ENCODE measurements at places on chromosomes 5 and 9.

GRCh38 chr5:56468277-56468676 is 235.1 kb upstream of the ANKRD55 start:
- no peak for DNase-seq

DNA sequence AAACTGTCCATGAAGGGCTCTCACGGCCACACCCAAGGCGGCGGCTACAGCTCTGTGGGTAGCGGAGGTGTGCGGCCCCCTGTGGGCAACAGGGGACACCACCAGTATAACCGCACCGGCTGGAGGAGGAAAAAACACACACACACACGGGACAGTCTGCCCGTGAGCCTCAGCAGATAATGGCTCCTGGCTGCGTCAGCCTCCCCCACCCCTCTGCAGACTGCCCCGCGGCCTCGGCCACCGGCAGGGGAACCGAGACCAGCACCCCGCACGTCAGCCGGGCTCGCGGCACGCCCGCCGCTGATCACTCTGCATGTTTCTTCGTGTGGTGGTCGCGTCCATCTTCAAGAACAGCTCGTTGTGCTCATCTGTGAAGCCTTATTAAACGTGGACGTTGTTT is 41.5 kb downstream of the TENT4A start:
- DNase-seq, result no peak

DNA sequence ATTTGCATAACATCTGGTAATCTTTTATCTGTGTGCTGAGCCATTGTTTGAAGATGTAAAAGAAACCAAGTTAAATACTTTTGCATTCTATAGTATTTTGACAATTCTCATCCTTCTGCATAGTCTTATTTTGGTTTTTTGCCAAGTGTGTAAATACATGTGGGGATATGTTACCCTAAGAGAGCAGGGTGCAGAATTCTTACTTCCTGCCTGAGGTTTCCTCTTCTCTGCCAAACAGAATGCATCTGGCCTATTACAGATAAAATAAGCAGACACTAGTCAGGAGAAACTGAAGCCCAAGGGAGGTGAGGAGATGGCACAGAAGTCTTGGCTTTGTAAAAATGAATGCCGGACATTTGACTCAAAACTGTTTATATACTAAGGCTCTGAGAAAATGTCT is 462.1 kb downstream of the TMEM38B start:
- no peak for DNase-seq

GRCh38 chr5:168104350-168104749 is 187.1 kb upstream of the WWC1 start:
- no peak for DNase-seq

- no peak for DNase-seq
Observed at GRCh38 chr5:146005723-146006122, 69.3 kb downstream of the SH3RF2 start.

DNA sequence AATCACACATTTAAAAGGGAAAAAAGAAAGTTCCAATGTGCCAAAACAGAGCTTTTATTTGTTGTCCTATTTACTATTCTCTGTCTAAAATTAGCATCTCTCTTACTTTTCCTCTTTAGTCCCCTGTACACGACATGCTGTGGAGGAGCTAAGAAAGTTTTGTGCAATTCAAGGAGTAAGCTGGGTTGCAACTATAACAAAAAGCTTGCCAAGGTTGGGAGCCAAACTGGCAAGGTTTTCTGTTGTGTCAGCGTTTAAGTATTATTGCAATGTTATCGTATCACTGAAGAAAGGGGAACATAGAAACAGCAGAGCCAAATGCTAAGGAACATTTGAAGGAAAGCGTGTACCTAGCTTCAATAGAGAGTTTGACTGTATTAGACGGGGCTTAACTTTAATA is 680.8 kb downstream of the CETN3 start:
- DNase-seq, result no peak

- DNase-seq, result no peak
Observed at GRCh38 chr9:112971415-112971814, 40.6 kb downstream of the ZNF883 start.

GRCh38 chr5:7852542-7852941 is 1.6 kb upstream of the CFAP90 start:
- no peak for DNase-seq

GRCh38 chr5:173187054-173187743 is 42.9 kb downstream of the BNIP1 start:
- DNase-seq, result no peak

DNA sequence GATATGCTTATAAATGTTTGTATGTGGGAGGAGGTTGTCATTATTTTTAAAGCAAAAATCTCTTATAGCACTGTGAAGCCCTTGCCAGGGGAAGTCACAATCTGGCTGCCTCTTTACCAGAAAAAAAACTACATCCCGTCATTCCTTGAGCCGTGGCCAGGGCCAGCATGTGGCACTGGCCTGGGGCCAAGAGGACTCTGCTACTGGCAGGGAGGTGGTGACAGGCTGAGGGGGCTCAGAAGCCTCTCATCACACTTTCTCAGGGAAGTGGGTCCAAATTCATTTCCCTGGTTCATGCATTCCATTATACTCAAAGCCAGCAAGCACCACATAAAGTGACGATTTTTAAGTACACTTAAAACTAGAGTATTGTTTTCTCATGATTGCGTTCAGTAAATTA is 457.3 kb downstream of the ZNF608 start:
- DNase-seq, result no peak

GRCh38 chr5:114312658-114313057 is 49.2 kb upstream of the KCNN2 start:
- no peak for DNase-seq

DNA sequence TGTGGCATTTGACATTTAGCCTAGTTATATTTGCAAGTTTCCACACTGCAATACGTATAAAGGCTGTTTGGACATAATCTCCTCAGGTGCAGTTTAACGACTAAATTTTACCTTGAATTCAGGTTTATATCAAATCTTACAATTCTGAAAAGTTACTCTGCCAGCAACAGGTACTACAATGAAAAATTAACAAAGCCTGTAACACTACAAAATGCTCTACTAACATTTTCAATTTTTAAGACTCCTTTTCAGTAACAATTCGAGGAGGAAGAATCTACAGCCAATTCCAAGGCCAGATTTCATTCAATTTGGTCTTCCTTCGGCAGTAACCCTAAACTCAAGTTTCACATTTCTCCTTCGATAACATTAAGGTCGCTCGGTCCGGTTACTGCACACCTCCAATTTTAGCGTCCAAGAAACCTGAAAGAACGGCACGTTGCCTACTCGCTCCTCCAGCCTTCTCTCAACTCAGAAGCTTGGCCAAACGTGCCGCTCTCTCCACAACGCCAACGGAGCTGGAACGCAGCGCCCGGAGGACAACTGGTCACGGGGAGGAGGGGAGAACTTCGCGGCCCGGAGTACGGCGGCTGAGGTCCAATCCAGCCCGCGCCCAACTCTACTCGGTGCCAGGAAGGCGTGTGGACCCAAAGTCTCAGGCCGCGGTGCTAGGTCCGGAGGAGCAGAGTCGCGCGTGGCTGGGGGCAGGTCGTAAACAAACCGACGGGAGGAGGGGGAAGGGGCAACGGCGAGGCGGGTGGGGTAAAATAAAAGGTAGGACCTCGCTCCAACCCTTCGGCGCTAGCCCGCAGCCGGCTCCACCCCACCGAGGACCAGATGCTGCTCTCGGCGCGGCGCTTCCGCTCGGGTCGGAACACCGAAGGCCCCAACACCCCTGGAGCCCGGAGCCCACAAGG is 681 bp downstream of the FNIP1 start:
- DNase-seq, result peak; percentile 17

- DNase-seq, result no peak
Observed at GRCh38 chr5:90437663-90438062, 28.1 kb upstream of the CETN3 start.

GRCh38 chr5:145553177-145553576 is 282.0 kb downstream of the PRELID2 start:
- no peak for DNase-seq

- DNase-seq, result no peak
Observed at GRCh38 chr9:15541872-15542271, 11.0 kb upstream of the CCDC171 start.

DNA sequence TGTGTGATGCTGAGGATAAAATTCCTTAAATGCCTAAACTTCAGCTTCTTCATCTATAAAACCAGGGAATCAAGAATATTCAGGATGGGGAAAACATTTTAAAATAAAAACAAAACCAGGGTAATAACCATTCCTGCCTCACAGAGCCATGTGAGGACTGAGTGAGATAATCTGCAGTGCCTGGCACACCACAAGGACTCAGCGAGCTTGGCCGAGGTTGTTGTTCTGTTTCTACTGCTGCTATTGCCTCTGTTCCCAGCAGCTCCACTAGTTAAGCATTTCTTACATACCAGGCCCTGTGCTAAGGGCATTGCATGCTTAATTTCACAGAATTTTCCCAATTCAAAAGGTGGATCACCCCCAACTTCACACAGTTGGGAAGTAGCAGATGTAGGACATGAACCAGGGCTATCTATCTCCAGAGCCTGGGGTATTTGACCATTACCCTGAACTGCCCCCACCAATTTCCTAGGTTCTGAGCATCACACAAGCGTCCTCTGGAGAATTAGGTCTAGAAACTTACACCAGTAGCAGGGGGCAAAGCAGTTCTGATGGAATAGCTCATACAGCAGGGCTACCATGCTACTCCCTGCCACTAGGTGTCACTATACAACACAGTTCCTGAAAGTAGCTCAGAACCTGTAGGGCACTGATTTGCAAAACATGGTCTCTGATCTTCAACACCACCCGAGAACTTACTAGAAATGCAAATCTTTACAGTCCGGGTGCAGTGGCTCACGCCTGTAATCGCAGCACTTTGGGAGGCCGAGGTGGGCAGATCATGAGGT is 74.3 kb downstream of the LRSAM1 start:
- DNase-seq, result no peak

DNA sequence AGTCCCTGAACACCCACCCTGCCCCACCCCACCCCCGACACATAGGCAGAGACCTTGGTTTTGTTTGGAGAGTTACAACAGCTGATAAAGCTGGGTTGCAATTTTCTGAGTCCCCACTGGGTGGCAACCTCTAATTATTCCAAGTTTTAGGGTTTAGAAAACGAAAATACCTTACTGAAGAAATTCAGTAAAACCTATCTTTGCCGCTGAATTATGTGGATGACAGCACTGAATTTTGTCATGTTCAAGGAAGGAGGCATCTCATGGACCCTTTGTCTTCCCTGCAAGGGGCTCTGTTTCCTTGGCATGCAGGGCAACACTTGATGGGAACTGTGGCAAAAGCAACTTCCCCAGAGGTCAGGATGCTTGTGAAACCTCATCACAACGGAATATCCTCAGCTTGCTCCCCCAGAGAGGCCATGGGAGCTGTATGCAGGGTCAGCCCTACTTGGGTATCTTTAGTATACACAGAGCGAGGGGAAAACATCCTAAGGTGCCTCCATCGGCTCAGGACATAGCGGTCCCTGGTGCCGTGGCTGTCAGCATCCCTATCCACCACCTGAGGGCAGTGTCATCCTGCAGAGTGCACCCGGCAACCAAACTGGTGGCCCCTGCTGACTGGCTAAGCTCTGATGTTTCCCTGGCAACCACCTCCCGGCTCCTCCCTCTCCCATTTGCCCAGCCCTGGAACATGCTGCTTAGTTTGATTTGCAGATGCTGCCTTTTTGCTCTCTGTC is 123.1 kb downstream of the RXRA start:
- peak; percentile 88 for DNase-seq

DNA sequence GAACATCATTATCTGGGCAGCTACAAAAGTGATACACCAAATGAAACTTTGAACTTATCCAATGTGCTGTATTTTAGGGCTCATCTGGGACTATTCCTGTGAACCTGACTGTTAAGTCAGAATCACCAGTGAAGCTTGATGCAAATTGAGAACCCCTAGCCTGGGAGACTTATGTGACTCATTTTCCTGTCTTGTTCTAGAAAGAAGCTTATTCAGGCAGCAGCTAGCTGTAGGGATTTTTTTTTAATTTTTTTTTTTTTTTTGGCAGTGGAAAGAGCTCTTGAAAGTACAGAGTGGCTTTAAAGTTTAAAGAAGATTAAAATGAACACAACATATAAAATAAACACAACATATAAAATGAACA is 81.1 kb upstream of the TNFAIP8 start:
- peak; percentile 59 for DNase-seq

- no peak for DNase-seq
Observed at GRCh38 chr9:122572456-122572855, 10.7 kb downstream of the OR1L8 start.

DNA sequence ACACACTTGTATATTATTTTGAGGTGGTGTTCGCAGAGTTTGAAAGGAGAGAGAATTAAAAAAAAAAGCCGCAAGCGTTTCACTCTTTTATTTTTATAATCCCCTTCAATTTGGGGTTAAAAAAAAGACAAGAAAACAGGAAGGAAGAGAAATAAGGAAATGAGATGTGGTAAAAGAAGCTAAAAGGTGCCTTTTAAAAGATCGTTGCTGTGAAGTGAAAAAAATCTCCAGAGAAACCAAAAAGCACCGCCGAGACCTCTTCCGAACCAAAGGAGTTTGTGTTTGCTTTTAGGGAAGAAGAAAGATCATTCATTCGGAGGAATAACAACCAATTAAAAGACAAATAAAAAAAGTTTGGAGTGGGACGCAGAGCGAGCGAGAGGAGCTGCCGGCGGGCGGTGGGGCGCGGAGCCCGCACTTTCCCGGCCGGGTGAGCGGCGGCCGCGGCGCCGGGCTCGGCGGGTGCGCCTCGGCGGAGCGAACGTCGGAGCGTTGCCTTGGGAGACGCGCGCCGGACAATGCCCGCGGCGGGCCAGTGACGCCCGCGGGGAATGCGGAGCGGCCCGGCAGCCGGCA is 355 bp downstream of the TLE4 start:
- DNase-seq, result peak; percentile 53

DNA sequence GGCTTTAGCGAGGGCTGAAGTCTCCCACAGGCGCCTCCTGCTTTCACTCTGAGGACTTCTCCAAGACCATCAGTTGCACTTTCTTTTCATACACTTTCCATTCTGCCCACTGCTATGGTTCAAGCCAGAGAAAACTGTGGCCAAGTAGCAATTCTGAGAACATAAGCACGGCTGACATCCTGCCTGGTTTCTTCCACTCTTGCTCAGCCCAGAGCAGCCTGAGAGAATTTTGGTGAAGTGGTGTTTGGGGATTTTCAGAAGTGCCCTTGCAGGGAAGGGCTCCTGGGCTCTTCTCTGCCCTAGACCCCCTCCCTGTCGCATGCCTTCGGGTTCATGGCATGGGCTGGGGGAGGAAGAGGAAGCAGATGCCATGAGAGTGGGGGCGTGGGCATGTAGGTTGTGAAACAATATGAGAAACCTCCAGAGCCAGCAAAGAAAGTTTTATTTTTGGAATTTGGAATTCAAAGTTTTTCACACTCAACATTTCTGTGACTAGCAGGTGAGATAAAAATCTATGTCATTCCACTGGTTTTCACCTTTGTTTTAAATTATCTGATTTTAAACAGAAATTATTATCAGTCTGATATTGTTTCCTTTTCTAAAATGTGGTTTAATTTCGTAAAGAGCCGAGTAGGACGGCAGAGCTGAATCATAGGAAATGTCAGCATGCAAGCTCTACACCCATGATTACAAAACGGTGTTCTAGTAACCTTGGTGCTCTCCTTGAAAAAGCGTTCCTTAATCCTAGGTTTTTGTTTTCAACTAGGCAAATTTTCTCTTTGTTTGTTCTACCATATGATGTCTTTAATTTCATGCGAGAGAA is 27.8 kb upstream of the TNFSF8 start:
- no peak for DNase-seq
